Urinary bladder (tissue), 4 donors: ENCODE measurements at places on chromosomes 7 and 10.

DNA sequence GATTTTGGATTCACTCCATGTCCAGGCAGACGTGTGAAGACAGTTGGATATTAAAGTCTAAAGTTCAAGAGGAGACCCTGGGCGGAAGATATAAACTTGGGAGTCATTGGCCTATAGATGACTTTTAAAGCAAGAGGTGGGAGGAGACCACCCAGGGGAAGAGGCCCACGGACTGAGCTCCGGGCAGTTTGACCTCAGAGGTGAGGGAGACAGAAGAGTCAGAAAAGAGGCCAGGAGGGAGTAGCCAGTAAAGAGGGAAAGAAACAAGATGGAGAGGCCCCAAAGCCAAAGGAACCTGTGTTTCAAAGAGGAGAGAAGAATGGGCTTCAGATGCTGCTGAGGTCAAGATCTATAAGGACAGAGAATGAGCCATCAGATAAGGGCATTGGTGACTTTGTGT is 11.4 kb downstream of the CARD11 start:
- DNase-seq: no peak

GRCh38 chr7:3910054-3910453 is 609.0 kb downstream of the SDK1 start:
- no peak for DNase-seq

DNA sequence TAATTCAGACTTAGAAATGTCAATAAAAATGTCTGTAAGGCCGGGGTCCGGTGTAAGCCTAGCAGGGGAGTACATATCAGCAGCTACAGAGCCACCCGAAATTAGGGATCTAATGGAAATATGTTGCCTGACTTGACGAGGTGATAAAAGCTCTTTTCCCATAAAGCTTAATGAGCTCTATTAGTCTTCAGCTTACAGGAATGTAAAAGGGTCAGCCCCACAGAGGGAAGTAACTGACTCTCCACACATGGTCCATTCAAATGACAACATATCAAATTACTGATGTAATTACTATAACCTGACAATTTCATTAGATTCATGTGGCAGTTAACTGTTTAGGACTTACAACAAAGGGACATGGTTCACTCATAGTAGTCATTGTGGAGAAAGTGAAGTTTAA is 62.3 kb downstream of the ATE1 start:
- no peak for DNase-seq

GRCh38 chr10:22478555-22479334 is 133.4 kb downstream of the SPAG6 start:
- DNase-seq: no peak

GRCh38 chr10:78720091-78720490 is 348.7 kb upstream of the ZMIZ1 start:
- DNase-seq: no peak

- DNase-seq: no peak
These were observed 76.6 kb downstream of the DGKB start for GRCh38 chr7:14825912-14826311.
